T-helper 9 cell (primary cell): ENCODE measurements at places on chromosomes 5 and 9.

DNA sequence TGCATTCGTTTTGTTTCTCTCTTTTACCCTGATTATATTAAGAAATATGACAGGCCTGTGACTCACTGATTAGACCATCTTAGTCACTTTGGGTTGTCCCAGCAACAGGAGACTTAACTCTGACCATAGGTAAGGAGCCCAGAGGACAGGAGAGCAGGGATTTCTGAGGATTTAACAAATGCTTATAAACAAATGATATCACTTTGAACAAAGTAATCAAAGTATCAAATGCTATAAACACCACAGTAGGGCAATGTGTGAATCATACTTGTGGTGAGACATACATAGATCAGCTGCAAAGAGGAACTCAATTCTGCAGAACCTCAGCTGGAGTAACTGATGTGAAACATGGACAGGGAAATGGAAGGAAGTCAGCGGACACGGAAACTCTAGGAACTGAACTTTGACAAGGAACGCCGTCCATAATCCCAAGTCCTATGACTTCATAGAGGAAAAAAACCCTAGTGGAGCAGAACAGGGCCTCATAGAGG is 190.6 kb upstream of the MSX2 start:
- no peak for DNase-seq

DNA sequence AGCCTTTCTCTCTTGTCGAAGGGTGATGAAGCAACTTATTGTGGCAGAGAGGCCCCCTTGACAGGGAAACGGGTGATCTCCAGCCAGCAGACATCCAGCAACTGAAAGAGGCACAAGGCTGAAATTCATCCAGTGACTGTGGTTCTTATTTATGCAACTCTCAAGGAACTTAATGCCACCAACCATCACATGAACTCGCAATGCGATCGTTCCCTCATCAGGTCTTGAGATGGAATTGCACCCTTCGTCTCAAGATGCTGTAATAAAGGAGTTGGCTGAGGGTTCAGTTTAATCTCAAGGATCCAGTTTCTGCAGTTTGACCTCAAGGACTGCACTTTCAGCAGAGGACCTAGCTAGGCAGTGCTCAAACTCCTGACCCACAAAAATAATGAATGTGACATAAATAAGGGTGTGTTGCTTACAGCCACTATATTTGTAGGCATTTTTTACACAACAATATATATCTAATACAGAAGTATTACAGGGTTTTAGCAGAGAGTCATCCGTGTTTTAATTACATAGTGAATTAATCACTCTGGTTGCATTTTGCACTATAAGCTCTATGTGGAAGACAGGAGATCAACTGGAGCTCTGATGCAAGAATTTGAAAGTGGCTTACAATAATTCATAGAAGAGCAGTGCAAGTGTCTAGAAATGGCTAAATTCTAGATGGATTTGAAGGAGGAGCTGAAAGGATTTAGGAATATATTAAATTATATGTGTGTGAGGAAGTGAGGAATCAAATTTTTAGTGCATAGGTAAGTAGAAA is 957.8 kb upstream of the CTNND2 start:
- DNase-seq, result no peak

GRCh38 chr5:64628901-64629300 is 61.4 kb upstream of the SHISAL2B start:
- DNase-seq, result no peak

- DNase-seq, result no peak
Observed at GRCh38 chr9:95989297-95989696, 113.8 kb downstream of the ERCC6L2 start.

- DNase-seq, result no peak
Observed at GRCh38 chr5:12343558-12343957, 439.3 kb upstream of the CTNND2 start.

- no peak for DNase-seq
Observed at GRCh38 chr5:87777877-87778276, 365.1 kb upstream of the CCNH start.

GRCh38 chr9:14212697-14213420 is 101.1 kb downstream of the NFIB start:
- DNase-seq, result no peak

- no peak for DNase-seq
Observed at GRCh38 chr9:94800424-94801117, 74.1 kb downstream of the AOPEP start.

- DNase-seq, result no peak
Observed at GRCh38 chr9:124285903-124286291, 28.1 kb downstream of the NEK6 start.

- DNase-seq, result no peak
Observed at GRCh38 chr5:159489779-159490178, 159.5 kb upstream of the IL12B start.

DNA sequence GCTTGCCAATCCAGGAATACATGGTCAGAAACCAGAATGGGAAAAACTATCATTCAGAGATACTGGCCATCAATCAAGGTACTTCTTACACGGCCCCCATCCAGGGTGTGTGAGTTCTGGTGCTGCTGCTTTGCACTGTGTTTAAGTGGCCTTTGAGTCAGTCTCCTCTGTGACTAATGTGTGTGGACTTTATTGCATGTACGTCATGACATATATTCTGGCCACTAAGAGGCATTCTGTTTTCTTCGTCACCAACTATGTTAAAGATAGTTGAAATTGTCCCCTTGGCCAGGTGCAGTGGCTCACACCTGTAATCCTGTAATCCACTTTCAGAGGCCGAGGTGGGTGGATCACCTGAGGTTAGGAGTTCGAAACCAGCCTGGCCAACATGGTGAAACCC is 8.5 kb downstream of the EXOSC3 start:
- no peak for DNase-seq

DNA sequence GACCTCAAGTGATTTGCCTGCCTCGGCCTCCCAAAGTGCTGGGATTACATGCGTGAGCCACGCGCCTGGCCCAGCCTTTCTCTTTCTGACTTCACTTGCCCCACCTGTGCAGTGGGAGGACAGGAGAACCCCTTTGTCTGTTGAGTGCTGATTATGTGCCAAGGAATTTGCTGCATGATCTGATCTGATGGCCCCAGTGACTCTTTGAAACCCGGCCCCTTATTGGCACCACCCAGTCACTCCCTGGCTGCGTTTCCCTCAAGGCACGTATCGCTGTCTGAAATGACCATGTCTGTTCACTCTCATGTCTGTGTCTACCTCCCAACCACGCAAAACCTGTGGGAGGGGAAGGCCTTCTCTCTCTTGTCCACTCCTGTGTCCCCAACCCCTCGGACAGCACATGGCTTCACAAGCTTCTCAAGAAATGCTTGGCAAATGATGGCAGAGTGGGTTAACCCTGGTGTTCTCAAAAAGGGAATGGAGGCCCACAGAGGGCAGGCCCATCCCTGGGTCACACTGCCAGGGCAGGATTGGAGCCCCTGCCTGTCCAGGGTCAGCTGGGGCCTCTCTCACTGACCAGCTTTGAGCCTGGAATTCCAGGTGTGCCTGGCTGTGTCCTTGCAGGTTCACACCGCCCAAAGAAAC is 21.9 kb downstream of the NEK6 start:
- DNase-seq, result no peak

DNA sequence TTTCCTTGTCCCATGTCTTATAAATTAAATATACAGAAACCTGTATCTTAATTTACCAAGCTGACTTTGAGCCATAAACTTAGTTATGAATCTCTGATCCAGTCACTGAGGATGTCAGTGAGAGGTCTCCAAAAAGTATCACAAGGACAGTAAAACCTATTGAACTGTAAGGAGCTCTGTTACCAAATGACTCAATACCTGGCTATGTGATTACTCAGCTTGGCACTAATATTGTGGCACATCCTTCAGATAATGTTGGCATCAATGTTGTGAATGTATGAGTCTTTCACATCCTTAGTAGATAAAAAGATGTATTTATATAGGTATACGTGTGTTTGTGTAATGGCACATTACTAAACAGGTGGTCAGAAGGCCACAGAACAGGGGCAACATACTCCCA is 18.0 kb upstream of the CAPSL start:
- DNase-seq, result no peak

DNA sequence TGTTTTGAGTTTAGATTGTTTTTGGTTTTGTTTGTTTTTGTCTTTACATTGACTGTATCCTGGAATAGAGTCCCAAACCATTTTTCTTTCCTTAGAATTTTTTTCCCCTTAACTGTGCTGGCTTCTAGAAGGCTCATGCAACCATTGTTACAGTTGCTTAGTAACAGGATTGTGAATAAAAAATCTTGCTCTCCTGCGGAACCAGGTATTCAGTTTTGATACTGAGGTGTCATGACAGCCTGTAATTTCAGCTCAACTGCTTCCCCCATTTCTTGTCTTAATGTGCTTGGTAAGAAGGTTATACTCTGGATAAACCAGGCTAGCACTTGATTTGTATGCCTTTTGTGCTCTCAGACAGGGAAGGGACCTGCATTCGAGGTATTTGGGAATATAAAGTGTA is 42.1 kb downstream of the FOCAD start:
- DNase-seq, result no peak

DNA sequence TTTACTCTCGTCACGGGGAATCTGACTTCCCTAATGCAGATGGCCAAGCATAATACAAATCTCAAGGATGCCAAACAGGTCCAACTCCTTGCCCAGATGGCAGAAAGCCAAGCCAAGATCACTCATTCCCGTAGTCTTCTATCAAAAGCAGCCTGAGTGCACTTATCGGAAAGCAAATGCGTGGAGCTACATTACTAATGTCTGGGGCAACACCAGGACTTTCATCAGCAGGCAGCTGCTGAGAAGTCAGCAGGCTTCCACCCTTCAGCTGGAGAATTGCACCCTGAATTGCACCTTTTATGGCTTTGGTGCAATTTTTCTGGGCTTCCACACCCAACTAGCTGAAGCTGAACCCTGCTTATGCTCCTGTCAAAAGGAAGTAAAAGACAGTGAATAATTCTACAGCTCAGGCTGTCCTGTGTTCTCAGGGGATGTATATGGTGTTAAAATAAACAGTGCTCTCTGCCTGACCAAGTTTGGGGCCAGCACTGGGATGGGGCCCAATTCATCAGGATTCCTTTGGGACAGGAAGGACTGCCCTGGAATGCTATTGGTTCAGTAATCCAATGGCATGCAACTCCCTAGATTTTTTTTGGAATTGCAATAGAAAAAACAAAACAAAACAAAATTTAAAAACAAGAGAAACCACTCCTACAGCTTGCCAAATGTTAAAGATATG is 92.6 kb downstream of the DPYSL3 start:
- no peak for DNase-seq

- no peak for DNase-seq
Observed at GRCh38 chr5:163534492-163535094, 29.2 kb downstream of the MAT2B start.

GRCh38 chr9:126001581-126002225 is 254.5 kb downstream of the PBX3 start:
- DNase-seq, result no peak

DNA sequence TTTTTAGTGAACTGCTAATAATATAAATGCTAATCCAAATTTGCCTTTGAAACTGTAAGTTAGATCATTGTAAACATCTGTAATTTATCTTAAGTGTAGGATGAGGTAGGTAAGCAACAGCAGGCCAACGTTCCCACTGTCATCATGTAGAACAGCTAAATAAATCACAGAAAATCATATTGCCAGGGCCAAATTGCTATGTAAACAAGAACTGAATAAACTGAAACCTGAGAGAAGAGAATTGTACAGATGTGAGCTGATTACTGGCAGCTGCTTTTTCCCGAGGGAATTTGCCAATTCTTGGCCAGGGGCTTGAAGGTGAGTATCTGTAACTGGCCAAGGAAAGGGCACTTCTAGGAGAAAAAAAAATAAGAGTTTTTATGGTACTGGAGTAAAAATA is 97.6 kb downstream of the CDH10 start:
- no peak for DNase-seq

GRCh38 chr5:170843870-170844269 is 17.9 kb upstream of the RANBP17 start:
- DNase-seq, result no peak

DNA sequence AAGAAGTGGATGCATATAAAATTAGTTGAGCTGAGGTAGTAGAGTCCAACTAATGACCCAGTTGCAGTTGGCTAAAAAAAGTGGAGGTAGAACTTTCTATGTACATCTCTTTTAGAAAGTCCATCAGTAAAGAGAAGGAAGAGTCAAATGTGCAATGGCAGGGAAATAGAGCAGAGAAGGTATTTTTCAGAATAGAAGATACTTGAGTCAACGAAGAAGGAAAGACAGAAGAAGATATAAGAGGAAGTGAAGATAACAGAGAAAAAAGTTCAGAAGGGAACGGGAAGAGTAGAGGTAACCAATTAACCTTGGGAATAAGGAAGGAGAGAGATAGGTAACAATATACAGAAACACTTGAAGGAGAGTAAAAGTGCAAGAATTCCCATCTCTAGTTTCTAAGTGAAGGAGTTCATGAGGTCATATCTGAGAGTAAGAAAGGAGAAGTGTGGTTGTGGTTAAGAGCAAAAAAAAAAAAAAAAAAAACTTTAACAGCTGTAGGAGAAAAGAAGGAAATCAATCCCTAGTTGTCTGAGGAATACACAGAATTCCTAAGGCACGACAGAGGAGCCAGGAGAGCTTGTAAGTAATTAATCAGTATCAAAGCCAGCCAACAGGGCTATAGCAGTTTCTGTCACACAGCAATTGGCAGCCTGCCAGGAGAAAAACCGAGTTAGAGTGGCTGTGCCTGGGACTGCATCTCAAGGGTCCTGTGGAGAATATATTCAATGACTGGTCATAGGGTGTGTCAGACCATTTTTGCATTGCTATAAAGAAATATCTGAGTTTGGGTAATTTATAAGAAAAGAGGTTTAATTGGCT is 61.0 kb downstream of the ARL15 start:
- peak; percentile 24 for DNase-seq

GRCh38 chr5:175386526-175386925 is 57.5 kb downstream of the DRD1 start:
- no peak for DNase-seq

- DNase-seq, result no peak
Observed at GRCh38 chr5:148838357-148838756, 11.9 kb downstream of the ADRB2 start.

DNA sequence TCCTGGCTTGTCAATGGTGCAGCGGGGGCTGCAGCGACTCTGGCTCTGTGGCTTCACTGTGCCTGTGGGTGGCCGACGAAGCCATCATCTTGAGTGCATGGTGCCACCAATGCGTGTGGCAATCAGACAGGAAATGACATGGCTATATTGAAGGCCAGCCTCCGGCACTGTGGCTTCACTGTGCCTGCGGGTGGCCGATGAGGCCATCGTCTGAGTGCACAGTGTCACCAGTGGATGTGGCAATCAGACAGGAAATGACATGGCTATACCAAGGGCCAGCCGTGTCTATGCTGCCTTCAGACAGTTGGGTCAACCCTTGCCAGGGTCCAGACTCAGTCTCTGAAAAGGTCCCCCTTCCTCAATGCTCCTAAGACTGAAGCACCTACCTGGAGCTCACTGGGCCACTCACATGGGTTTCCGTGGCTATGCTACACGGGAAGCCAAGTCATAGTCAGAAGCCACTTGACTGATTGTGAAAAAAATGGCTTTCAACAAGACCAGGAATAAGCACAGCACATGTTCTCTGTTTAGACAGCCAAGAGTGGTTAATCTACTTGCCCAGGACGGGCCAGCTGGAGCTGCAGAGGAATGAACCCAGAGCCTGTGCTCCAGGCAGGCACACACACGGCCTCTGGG is 67.5 kb upstream of the S1PR3 start:
- no peak for DNase-seq
